ENCODE measurements at places on chromosomes 13 and 19.

- no peak for DNase-seq
These were observed 185.4 kb downstream of the KDM4B start for GRCh38 chr19:5154129-5154798.

GRCh38 chr19:16463991-16464575, 7.7 kb downstream of the EPS15L1 start:
- DNase-seq = no peak

DNA sequence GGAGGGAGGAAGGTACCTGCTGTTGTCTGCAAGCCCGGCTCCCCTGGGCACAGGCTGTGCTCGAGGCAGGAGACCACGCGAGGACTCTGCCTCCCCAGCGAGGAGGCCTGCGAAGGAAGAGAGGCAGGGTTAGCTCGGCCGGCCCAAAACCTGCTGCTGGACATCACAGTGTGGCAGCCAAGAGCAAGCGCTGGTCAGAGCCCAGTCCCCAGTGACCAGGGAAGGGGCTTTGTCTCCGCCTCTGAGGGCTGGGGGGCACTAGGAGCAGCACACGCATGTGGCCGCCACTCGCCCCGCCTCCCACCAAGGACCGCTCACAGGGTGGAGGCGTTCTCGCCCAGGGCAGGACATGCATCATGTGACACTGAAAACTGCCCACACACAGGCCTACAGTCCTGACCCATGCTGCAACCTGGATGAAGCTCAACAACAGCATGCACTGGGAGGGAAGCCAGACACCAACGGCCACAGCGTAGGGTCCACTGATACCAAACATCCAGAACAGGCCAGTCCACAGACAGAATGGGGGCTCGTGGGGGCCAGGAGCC, 8.5 kb downstream of the MIER2 start:
- DNase-seq = no peak

DNA sequence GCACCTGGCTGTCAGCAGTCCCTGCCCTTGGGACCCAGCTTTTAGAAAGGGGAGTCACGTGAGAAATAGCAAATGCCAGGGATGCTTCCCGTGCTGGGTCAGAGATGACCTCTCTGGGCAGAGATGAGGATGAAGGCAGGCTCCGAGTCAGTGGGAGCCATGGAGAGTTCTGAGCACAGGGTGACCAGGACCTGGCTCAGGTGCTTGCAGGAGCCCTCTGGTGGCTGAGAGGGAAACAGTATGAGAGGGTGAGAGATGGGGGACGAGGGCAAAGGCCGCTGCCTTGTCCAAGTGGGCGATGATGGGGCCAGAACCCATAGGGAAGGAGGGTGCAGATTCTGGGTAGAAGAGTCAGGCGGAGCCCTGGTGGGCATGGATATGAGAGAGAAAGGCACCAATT, 15.8 kb downstream of the TMED1 start:
- DNase-seq = no peak

GRCh38 chr13:33191425-33192210, 93.9 kb downstream of the STARD13 start:
- no peak for DNase-seq

DNA sequence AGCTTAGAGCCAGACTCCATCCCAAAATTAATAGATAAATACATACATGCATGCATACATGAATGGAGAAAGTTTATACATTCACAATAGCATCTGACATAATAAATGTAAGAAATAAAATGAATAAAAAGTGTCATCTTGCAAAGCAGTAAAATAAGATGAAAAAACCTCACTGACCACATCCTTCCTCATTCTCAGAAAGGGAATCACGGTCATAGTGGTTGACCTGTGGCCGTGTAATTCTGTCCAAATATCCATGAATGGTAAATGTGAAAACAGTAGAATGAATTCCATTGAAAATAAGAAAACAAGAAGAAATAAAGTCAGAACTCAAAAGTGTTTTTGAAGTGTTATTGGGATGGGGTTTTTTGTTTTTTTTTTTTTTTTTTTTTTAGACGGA, 9.8 kb upstream of the CDC42EP5 start:
- no peak for DNase-seq

- no peak for DNase-seq
These were observed at the start of gene PTPRH for GRCh38 chr19:55208880-55209692. PTPRH (minus strand) TSS chr19:55209501; CDS start chr19:55209433, 68 bp downstream.

DNA sequence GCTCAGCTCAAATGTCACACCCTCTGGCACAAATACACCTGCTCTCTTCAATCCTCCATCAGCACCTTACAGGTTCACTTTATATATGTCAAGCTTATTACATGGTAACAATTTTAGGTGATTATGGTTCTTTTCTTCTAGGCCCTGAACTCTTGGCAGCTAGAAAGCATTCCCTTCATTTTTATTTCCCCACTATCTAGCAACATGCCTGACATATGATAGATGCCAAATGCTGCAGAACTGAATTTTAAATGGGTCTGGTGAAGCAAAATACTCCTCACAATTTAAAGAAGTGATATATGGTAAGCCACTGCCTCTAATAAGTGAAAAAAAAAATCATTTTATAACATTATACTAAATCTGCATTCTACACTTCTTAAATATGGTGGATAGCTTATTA, 95.2 kb downstream of the USP12 start:
- no peak for DNase-seq

DNA sequence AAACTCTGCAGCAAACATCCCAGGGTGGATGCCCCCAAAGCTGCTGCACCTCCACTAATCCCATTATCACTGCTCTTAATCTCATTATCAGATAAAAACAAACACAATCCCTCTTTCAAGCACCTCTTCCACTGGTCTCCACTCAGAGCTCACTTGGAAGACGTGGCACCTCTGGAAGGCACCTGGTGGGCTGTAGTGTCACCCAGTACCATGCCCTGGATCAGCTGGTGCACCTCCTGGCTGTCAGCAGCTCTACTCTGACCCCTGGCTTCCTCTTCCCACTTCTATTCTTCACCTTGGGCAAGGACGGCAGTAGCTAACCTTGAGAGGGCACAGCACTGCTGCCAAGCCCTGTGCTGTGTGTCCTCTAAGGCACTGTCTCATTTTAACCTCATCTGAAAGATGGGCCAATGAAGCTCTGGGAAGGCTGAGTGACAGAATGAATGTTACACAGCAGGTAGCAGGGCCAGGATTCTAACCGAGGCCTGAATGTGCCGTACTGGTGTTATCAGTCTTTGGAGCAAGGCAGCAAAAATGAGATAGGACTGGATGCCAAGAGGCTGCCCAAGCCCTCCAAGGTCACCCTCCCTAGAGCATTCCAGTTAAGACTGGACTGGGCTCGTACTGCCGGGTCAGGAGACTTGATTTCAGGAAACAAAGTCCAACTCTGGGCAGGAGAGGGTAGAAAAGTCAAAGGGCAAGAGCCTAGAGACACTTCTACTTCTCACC, 7.4 kb downstream of the BRD4 start:
- no peak for DNase-seq

GRCh38 chr13:28106976-28107375, 6.6 kb upstream of the FLT3 start:
- DNase-seq = no peak

GRCh38 chr13:41004875-41005693, 14.0 kb downstream of the ELF1 start:
- DNase-seq = no peak

DNA sequence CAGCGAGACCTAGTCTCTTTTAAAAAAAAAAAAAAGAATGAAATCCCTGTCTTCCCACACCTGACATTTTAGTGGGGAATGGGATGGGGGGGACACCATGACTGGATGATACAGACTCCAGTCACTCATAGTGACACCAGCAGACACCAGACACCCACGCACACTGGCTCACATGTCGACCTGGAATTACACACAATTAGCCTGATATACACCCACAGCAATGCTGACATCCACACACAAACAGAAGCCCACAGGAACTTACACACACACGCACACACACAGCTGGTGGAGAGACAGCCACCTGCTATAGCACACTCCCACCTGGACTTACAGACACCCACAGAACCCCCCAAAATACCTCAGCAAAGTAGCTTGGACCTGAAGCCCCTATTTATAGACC, 8.3 kb upstream of the NANOS3 start:
- DNase-seq = no peak

GRCh38 chr19:15453091-15453578, 3.4 kb upstream of the WIZ start:
- DNase-seq = no peak

DNA sequence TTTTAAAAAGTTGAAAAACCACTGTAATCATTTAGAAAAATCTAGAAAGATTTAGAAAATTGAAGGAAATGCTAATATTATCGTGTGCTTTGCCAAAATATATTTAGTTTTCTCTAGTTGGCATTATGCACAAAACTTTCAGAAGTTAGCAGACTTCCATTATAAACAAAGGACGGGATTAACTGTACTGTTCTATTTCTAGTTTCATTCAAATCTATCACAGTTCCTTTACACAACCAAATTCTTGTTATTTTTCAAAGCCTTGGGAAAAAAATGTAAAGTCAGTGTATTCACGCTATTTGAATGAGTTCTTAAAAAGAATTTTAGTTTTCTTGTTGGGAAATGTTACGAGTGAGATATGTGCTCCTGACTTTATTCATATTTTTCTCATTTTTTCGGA, 277.8 kb downstream of the LMO7 start:
- no peak for DNase-seq

GRCh38 chr19:10193790-10194499, 808 bp downstream of the DNMT1 start:
- no peak for DNase-seq

GRCh38 chr13:98686270-98686669, 66.2 kb downstream of the SLC15A1 start:
- DNase-seq = no peak

GRCh38 chr13:35630551-35631275, 154.2 kb upstream of the MAB21L1 start:
- no peak for DNase-seq

GRCh38 chr19:38245826-38246498, 10.2 kb downstream of the PPP1R14A start:
- DNase-seq = no peak

DNA sequence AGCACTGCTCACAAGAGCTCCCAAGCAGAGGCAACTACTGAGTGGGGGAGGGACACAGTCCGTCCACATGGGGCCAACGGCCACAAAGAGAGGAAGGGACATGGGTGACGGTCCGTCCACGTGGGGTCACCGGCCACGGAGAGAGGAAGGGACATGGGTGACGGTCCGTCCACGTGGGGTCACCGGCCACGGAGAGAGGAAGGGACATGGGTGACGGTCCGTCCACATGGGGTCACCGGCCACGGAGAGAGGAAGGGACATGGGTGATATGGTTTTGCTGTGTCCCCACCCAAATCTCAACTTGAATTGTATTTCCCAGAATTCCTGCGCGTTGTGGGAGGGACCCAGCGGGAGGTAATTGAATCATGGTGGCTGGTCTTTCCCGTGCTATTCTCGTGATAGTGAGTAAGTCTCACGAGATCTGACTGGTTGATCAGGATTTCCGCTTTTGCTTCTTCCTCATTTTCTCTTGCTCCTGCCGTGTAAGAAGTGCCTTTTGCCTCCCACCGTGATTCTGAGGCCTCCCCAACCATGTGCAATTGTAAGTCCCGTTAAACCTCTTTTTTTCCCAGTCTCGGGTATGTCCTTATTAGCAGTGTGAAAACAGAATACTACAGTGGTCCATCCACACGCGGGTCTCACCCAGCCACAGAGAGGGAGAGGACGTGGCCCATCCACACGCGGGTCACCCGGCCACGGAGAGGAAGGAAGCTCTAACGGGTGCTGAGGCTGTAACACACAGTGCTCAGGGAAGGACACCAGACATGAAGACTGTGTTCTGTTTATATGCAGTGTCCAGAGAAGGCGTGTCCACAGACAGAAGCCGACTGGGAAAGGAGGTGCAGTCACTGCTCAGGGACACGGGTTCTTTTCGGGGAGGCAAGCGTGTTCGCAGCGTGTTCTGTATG, 48.5 kb downstream of the GAS6 start:
- DNase-seq = no peak

DNA sequence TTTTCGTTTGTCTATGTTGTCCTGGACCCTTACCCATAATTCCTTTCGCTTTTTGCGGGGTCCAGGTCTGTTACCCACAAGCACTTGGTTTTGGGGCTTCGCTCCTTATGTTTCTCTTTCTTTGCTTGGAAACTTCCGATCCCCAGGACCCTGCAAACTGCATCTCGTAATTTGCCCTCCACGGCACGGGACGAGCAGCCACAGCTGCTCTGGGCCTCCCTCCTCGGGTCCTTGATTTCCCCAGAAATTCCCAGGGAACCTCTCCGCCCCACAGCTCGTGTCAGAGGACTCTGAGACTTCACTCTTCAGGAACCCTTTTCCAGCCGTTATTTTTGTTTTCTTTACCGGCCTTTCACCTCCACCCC, 599 bp downstream of the SNRNP70 start:
- no peak for DNase-seq

GRCh38 chr19:13808856-13809255, 13.6 kb downstream of the ZSWIM4 start:
- DNase-seq = no peak

- DNase-seq = no peak
These were observed 487.8 kb downstream of the KCTD12 start for GRCh38 chr13:76398425-76398824.

DNA sequence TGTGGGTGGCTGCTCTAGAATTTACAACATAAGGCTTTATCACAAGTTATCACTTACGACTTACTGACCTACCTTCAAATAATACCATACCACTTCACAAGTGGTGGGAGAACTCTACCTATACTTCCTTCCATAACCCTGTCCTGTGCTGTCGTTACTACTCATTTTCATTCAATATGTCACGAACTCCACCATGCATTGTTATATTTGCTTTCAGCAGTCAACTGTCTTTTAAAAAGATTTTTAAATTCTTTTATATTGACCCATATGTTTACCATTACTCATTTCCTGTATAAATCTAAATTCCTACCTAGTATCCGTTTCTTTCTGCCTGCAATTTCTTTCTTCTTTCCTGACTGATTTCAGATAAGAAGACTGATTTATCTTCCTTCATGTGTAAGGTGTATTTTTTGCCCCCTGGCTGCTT, 200.0 kb downstream of the KLF12 start:
- no peak for DNase-seq

DNA sequence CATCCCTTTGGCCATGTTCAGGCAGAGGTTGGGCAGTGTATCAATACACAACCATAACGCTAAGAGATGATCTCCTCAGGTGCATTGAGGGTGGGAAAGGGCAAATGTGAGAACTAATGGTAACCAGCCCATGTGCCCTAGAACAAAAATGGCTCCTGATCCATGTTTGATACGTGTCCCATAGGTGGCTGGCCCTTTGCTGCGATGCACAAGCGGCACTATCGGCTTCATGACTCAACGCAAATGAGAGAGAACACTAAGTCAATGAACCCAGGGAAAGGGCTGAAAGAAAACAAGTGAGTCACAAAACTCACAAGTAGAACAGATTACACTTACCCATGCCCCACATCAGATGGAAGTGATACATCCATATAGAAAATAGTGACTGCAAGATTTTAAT, 201.7 kb downstream of the ABCC4 start:
- no peak for DNase-seq

Data from hypothalamus (tissue), 51 donors.